ENCODE measurements at places on chromosomes 2 and 18.

DNA sequence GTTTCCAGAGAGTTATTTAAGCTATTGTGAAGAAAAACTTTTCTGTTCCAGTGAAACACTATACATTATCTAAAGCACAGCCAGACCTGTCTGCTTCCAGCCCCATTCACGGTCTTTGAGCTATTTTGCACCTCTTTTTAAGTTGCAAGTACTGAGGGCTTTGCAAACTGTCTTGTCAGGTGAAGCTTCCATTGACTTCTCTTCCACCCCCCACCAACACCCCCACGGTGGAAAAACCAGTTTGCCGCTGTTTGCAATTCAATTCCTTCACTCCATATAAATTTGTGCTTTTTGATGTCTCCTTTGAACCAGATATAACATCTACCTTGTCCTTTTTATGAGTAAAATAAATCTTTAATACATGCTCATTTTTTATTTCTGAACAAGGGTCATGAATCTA is 15.7 kb downstream of the B3GNT7 start:
- no peak for DNase-seq

GRCh38 chr2:128435576-128436478 is 117.2 kb upstream of the HS6ST1 start:
- no peak for DNase-seq

GRCh38 chr2:1993711-1994682 is 249.7 kb upstream of the PXDN start:
- no peak for DNase-seq

DNA sequence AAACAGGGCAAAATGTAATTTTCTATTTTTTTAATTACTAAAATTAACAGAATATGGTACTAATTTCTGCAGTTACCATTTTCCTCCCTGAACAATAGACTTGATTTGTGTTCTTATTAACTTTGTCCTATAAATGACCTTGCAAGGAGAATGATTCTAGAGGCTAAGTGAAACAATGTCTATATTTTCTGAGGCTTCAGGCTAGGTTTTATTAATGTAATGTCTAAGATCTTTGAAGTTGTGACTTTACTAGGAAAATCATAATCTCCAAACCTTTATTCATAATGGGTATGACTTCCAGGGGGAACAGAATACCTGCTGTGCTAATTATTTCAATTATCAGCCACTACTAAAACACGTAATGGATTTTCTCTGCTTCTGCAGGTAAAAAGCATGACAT is 94.4 kb downstream of the TAF4B start:
- DNase-seq = no peak

- DNase-seq = peak; percentile 36
Observed at GRCh38 chr2:15732341-15733077, 140.8 kb downstream of the DDX1 start.

DNA sequence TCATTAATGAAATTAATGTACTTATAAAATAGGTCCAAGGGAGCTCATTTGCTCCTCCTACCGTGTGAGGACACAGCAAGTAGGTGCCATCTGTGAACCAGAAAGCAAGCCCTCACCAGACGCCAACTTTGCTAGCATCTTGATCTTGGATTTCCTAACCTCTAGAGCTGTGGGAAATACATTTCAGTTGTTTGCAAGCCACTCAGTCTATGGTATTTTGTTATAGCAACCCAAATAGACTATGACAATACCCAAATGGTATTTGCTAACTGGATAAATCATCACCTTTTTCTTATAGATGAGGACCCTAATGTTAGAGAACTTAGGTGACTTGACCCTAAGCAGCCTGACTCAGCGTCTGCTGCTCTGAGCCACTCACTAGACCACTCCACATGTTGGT is 379.6 kb downstream of the HRH4 start:
- no peak for DNase-seq

- DNase-seq = no peak
Observed at GRCh38 chr2:54954705-54955357, 95.4 kb downstream of the RTN4 start.

DNA sequence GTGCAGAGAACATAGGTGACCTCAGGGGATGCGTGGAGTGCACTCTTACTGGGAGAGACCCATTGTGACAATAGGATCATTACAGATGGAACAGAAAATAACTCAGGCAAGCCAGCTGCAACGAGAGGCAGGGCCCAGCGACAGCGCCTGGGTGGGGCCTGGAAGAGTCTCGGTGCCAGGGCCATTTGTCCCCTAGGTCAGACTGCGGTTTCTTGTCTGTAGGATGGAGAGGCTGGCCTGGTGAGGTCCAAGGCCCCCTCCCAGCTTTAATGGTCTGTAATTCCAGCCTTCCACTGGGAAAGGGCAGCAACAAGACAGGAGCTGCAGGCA is 208.6 kb upstream of the APCDD1 start:
- no peak for DNase-seq

- DNase-seq = no peak
Observed at GRCh38 chr2:69774984-69775982, 33.3 kb downstream of the ANXA4 start.

- DNase-seq = no peak
Observed at GRCh38 chr2:235500110-235500760, 6.4 kb downstream of the AGAP1 start.

GRCh38 chr2:232629129-232629475 is 4.3 kb upstream of the EFHD1 start:
- no peak for DNase-seq

- DNase-seq = peak; percentile 46
Observed at GRCh38 chr2:170929686-170930050, 615 bp downstream of the GORASP2 start.

DNA sequence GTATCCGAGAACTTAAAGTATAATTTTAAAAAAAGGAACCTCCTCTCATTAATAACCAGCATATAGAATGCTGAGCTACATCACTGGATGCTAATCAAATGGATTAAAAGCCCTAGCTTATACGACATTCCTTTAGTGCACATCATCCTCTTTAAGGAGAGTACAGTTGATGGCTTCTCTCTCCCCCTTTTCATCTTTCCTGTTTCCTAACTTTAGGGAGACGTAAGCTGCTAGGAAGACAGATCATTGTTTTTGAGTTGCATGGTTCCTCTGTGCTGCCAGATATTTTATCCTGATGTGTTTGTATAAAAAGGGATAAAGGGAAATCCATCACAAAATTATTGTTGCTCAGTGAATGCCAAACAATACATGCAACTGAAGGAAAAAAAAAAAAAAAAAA is 94.2 kb downstream of the SLC8A1 start:
- no peak for DNase-seq

DNA sequence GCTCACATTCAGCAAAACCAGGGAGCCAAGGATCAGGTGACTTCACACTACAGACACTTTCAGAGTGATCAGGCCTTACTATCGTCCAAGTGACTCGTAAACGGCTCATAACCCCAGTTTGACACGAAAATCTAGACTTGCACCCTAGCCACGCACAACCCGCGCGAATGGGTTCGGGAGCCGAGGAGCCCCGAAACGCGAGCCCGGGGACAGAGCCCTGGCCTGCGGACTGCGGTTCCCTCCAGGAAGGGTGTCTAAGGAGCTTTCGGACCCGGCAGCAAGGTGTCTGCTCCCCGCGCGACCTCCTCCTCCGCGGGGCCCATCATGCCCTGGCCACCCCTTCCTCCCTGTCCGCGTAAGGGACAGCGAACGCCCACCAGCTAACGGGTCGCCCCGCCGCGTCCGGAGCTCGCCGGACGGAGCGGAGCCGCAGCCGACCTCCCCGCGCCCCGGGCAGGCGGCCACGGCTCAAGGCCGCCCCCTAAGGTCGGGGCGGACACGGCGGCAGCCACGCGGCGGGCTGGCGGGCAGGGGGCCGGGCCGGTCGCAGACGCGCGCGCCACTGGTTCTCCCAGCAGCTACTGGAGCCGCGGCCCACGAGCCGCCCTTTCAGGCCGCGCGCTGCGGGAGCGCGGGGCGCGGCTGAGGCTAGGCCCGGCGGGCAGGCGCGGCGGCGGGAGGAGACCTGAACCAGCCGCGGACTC is 575 bp downstream of the ATL2 start:
- peak; percentile 75 for DNase-seq

DNA sequence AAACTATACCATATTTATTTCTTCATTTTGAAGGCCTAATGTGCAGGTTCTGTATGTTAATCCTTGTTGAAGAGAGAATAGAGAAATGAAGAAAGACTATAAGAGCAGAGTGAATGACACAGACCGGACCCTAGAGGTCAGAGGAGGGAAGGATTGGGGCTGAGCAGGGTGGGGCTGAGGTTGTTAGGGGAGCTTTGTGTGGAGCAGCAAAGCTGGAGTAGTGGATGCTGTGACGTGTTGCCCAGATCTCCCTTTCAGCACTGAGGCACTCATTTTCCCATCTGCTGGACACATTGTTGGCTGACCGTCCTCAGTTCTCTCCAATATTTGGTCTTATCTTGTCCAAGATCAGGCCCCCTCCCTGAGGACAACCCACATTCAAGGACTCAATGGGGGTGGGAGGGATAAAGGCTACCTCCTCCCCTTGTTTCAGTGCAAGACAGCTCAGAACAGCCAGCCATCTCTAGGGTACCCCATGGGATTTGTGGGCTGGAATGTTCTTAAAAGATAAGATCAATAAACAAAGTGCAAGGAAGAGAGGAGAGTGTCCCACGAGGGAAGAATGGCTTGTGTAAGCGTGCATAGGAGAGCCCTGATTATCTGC is 143.6 kb downstream of the TDRD15 start:
- no peak for DNase-seq

GRCh38 chr18:25349926-25350487 is 2.0 kb downstream of the ZNF521 start:
- DNase-seq = peak; percentile 43

DNA sequence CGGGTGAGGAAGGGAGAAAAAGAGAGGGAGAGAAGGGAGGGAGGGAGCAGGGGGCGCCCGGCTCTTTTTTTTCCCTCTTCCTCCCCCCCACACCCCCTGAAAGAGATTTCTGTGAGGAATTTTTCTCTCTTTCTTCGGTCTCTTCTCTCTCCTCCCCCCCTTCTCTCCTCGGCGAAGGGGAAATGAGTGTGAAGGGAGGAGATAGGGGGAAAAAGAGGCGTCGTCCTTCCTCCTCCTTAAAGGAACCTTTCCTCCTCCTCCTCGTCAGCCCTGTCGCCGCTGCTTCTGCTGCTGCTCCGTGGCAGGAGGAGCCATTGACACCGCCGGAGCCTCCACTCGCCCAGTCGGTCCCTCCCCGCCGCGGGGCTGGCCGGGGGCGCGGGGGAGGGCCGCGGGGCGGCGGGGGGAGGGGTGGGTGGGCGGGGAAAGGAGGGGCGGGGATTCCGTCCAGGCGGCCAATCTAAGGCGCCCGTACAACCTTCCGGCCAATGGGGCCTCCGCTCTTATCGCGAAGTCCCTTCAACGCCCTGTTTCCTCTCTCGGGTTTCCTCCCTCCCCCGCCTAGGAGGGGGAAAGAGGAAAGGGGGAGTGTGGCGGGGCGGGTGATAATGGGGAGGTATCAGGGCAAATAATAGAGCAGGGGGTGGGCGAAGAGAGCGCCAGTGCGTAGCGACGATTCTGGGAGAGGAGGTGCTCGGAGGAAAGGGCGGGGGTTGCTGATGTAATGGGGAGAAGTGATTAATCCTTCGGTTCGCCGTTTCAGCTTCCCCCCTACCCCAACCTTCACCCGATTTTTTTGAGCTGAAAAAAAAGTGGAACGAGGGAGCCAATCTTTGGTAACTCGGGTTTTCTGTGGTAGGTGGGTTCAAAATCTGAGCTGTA is at the start of gene FBXO11:
TSS of gene FBXO11 (minus strand) at position 342 of the 882 bp plus-strand sequence. CDS start 778 bp downstream, outside the sequence.
- DNase-seq = peak; percentile 99

GRCh38 chr2:18804536-18804935 is 215.2 kb upstream of the NT5C1B start:
- DNase-seq = no peak

GRCh38 chr2:46775722-46776121 is 139.9 kb downstream of the MCFD2 start:
- DNase-seq = no peak

DNA sequence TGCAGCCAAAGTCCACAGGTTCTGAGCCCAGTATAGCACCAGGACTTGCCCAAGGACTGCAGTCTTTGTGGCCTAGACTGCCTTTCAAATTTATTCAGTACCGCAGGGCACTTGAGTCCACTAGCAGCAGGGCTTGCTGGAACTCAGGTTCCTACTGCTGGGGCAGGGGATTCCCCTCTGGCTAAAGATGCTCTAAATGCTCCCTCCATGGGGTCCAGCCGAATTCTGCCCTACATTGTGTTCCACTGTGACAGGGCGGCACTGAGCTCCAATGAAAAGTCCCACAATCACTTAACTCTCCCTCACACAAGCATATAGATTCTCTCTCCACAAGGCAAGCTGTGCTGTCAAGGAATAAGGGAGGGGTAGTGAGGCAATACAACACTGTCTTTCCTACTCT is 518.1 kb upstream of the VRK2 start:
- DNase-seq = no peak

GRCh38 chr2:113219092-113219441 is 45.3 kb downstream of the PSD4 start:
- DNase-seq = no peak

GRCh38 chr18:74773171-74773624 is 175.5 kb downstream of the ZNF407 start:
- no peak for DNase-seq

DNA sequence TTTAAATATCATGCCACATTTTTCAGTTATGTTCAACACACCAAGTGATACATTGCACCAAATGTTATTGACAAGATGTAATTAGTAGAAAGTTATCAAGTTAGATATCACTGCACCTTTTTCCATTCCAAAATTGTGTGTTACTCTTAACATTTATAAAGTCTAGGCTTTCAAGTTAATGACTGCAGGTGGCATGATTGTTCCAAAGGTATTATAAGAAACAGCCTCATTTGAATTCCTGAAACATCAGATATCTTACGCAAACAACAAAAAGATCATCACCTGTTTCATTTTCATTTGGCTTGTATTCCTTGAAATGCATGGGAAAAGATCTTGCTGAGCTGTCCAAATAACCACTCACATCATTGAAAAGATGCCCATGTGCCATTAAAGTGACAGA is 1528.2 kb upstream of the ZEB2 start:
- DNase-seq = no peak

- peak; percentile 48 for DNase-seq
Observed at GRCh38 chr2:67733517-67733916, 329.3 kb downstream of the C1D start.

DNA sequence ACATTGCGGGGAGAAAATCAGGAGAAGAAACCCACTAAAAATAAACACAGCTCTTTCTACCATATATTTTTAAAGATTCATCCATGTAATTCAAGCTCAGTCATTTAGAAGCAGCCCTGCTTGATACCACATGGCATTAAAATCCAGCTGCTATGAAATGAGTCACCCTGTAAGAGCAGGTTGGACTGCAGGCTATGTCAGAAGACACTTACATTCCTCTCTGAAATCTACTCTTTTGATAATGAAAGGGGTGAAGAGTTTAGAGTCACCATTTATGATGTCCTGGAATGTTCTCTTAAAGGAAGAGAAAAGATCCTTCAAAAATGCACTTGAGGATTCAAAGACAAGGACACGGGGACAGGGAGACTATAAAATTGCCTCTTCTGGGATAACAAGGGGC is 100.6 kb upstream of the APCDD1 start:
- DNase-seq = peak; percentile 80

DNA sequence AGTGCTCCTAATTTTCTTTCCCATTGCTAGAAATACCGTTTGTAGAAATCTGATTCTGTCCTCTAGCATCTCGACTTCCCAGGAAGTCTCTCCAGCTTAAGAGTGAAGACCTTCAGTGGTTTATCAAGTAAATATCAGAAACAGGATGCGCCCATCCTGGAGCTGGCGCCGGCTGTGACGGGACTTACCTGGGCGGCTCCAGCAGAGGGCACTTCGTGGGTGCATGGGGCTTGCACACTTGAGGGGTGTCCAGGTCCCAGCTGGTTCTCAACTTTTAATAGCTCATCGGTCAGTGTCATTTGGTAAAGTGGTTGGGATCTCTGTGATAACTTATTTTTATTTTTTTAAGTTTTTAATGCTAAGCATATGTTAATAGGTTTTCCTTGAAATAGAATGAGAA is 167.0 kb upstream of the TPO start:
- DNase-seq = no peak

GRCh38 chr18:74831571-74832250 is 234.0 kb downstream of the ZNF407 start:
- DNase-seq = peak; percentile 42
